ENCODE measurements at places on chromosomes 12 and 14.
A peak's percentile ranks its signal among the peaks of the same experiment; 100 is the strongest.

DNA sequence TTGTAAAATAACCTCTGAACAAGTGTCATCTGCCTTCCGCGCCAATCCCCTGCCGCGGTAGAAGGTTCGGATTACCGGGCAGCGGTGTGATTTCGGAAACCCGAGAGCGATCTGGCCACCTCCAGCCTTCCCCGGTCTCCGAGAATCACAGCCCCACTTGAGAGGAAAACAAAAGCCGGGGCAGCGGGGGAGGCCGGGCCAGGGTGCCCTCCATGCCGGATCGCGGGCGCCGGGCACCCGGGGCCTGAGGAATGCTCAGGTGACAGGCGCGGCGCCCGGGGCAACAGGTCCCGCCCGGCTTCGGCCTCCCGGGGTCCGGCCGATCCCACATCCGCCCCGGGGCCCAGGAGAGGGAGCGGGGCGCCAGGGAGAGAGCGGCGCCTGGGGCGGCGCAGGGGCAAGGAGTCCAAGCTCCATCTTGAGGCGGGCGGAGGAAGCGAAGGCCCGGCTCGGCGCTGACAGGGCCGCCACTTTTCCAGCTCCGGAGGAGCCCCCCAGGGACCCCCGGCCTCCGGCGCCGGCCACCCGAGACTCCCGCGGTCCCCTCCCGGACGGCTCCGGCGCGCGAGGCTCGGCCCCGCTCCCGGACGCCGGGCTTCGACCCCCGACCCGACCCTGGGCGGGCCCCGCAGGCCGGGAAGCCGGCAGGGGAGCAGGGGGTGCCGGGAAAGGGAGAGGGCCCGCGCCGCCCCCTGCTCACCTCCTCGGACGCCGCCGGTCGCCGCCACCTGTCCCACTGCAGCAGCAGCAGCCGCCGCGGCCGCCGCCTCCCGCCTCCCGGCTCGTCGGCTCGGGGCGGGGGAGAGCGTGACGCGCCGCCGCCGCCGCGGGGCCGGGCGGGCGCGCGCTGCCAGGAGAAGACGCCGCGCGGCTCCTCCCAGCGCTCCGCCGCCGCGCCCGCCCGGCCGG lies at the start of gene CLIP1:
TSS of gene CLIP1 (minus strand) at position 849 of the 909 bp plus-strand sequence. CDS start 42,217 bp downstream, outside the sequence.
- peak; percentile 81 for DNase-seq

- DNase-seq = no peak
Measured at GRCh38 chr14:79540394-79540793, 670.9 kb downstream of the DIO2 start.

GRCh38 chr12:64004641-64005040 lies 160.1 kb downstream of the SRGAP1 start:
- no peak for DNase-seq

DNA sequence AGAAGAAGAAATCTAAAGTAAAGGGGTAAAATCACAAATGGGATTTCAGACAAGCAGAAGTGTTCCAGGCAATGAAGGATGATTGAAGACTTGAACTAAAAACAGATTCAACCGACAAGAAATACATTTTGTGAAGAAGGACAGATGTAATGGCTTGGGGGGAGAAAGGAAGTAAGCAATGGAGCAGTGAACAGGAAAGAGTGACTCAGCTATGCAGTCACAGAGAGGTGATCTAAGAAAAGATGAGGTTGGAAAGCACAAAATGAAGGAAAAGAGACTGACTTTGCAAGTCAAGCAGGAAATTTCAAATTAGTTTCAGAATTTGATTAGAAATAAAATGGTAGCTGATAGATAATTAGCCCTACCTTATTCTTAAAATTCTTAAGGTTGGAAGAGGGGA lies 66.5 kb downstream of the PUS7L start:
- no peak for DNase-seq

GRCh38 chr14:72610831-72611200 lies 283.1 kb downstream of the DPF3 start:
- peak; percentile 20 for DNase-seq

DNA sequence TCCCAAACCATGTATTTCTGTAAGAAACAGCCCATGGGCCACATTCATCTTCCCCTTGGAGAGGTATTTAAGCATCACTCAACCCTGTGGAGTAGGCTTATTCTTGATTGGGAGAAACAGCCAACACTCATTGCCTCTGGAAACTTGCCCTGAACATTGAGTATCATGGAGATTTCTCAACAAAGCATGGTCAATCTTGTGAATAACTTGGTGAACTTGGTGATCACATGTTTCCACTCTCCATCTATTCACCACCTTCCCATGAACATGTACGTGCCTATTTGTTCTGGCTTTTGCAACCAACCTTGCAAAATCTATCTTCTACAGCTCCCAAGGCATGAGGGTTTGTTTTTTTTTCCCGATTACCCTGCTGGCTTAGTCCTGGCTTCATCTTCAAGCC lies 163.2 kb downstream of the PAH start:
- no peak for DNase-seq

GRCh38 chr14:29749327-29749726 lies 178.3 kb downstream of the PRKD1 start:
- no peak for DNase-seq

DNA sequence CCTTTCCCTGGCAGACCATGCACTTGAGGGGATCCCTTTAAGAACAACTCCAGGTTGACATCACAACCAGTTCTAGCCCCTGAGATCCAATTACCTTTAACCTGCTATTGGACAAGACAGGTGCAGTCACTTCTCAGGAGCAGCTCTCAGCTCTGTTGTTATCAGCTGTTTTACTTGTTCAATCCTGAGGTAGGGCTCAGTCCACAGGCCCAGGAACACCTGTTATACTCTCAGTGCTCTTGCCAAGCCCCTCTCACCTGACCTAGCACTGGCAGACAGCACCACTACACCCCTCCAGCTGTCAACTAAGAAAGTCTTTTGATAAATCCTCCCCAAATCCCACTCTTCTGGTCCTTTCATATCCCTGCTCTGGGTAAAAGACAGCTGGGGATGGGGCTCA lies 163.9 kb upstream of the TMTC2 start:
- DNase-seq = no peak

DNA sequence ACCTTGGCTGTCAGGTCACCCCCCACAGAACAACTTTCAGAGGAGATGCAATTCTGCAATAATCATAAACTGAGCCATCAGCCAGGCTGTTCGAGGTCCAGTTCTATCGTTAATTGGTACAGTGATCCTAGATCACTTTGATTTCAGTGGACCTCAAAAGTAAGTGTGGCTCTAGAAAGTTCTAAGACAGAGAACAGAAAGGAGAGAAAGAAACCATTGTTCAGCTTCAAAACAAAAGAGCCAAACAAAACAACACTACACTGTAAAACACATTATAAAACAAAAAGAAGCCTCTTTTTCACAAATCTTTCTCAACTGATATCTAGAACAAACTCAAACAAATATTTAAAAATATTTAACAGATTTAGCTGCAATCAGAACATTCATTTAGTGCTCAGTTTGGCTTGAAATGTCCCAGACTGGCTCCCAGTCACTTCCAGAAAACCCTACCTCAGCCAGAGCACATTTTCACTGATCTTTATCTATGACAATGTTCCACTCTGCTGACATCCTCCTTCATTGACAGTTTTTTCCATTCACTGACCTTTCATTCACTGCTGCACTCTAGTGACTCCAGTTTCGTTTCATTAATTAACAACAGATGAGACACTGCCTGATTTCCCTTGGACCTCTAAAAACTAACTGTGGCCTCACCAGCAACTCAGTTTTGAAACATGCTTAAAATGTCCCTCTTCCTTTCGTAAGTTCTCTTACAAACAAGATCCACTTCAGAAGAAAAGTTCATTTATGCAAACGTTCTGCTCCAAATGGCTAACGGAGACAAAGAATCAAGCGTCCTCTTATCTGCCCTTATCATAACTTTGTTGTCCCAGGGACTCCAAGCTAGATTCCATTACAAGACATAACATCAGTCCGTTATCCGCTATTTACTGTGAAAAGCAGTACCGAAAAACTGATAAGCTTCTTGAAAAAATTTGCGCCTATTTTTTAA lies 56.8 kb downstream of the DUSP16 start:
- DNase-seq = no peak

DNA sequence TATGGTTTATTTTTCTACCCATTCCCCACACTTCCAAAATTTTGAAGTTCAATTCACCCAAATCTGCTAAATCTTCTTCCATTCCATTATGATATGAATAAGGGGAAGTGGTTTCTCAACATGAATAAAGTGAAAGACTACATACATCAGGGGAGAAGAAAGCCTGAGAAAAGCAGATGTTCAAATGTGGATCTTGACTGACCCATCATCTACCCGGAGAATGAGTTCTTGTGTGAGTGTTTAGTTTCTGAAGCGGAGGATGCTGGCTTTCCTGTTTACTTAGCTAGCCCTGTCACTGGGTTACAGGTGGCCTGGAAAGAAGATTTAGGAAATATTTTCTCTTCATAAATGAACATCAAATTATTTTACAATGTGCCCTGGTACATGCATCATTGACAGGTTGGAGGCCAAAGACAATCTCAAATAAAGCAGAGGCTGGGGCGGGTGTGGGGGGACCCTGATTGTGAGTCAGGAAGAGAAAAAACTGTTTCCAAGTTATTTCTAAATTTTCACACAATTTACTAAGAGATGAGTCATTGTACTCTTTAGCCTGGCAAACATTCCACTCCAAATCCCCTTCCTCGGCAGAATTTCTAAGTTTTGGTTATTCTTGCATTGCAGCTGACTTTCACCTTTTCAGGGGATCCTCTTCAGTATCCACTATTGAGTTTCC lies 135.6 kb downstream of the SLC25A21 start:
- DNase-seq = no peak

DNA sequence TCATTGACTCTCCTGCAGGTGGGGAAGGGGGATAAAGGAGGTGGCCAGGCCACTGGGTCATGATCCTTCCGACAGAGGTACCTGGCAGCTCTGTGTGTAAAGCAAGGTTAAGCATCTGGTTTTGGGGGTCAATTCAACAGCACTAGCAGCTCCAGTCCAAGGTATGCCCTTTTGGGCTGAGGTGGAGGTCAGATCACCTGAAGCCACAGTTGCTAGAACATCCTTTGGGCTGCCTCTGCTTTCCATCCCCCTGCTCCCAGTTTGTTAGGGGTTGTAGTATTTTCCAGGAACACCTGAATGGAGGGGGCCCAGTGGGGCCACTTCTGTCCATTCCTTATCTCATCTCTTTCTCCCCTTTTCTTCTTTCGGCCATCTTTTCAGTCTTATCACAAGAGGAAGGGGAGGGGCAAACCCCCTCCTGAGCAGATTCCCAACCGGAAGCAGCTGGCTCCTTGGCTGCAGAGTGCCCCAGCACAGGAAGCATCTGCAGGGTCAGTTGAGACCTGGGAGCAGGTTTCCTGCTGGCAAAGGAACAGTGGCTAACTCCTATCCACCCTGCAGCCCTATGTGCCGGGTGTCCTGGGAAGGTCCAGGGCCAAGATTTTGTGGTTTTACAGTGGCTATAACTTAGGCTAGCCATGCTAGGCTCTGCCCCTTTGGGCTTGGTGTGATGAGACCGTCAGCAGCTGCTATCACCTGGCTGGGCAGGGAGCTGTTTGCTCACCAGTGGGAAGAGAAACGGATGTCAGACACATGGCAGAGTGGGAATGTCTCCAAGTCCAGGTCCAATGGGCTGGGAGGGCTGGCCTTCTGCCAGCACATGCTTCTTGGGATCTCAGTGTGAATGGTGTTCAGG lies 40.2 kb downstream of the SH2B3 start:
- no peak for DNase-seq

GRCh38 chr12:103912069-103912468 lies 18.1 kb upstream of the HSP90B1 start:
- no peak for DNase-seq

GRCh38 chr12:103794309-103795213 lies 46.5 kb downstream of the NT5DC3 start:
- DNase-seq = no peak

- no peak for DNase-seq
Measured at GRCh38 chr14:64702493-64703394, 1.5 kb upstream of the PLEKHG3 start.

GRCh38 chr14:104723651-104724406 lies at the start of gene ADSS1:
Gene ADSS1 (plus strand): TSS chr14:104724229. CDS start chr14:104724271, 42 bp downstream.
- DNase-seq = peak; percentile 84

DNA sequence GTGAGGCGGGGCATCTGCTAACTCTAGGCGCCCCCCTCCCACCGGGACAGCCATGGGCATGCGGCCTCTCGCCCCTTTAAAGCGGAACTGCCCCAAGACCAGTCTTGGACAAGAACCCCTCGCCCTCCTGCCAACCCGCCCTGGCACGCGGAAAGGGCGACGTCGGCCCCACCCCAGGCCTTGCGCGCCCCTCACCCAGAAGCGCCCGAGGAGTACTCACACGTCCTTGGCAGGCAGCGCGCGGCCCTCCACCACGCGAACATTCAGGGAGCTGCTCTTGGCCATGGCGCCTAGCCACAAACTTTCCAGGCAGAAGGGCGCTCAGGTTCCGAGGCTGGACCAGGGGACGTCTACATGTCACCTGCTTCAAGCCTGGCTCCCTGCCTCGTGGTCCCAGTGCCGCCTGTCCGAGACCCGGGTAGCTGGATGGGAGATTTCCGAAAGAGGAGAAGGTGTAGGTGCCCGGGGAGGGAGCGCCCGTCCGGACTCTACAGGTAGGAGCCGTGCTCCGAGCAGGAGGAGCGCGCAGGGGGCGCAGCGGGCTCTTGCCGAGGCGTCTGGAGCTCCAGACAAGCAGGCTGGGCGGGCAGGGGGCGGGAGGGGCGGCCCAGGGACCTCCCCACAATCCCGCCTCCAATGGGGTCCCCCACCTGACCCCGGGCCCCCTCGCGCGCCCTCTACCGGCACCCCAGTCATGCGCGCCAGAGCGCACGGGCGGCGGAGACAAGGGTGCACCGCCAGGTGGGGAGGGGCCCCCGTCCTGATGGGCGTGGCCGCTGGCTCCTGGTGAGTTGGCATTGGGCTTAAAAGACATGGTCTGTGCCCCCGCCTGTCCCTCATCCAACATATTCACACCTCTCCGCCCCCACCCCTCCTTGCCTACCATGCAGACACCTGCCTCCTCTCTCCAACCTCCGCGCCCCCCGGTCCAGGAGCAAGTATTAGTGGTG lies at the start of gene RASAL1:
TSS of gene RASAL1 (minus strand) at position 584 of the 950 bp plus-strand sequence. CDS start at position 285, 299 bp downstream.
- peak; percentile 70 for DNase-seq

GRCh38 chr12:113625499-113625898 lies 153.8 kb upstream of the LHX5 start:
- DNase-seq = no peak

GRCh38 chr14:74402401-74403251 lies 23.4 kb downstream of the SYNDIG1L start:
- DNase-seq = no peak

- no peak for DNase-seq
Measured at GRCh38 chr12:22935501-22935900, 310.5 kb downstream of the ETNK1 start.

- DNase-seq = no peak
Measured at GRCh38 chr12:109523071-109523470, 45.6 kb downstream of the UBE3B start.

DNA sequence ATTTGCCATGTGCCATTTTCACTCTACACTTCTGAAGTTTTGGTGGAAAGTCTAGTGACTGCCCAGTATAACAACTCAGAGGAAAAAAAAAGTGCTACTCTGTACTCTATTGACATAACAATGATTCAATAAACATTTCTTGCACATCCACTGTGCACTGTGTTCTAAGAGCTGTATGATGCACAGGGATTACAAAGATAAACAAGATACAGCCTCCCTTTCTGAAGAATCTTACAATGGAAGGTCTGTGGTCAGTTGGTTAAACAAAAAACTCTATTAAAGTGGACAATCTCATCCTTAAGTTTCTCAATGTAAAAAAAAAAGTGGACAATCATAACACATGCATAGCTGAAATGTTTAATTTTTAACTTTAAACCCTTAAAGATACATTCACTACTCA lies 105.7 kb upstream of the RASSF8 start:
- no peak for DNase-seq

Measured in H1 (cell line).